ENCODE measurements at places on chromosomes 13 and 19.

DNA sequence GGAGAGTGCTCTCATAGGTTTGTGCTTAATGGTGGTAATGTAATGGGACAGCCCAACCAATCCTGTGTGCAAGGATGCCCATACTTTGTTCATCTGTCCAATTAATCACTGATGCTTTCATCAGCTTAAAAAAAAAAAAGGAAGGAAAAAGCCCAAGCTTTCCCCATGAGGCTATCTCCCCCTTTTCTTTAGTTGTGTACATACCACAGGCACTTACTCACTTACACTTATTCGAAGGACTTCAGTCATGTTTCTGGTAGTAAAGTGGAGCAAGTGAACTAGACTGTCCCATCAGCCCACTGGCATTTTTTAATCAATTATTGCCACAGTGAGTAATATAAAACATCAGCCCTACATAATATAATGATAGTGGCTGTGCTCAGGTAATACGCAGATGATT lies 183.5 kb upstream of the UFM1 start:
- DNase-seq, result no peak

- DNase-seq, result no peak
Observed at GRCh38 chr13:25625414-25625813, 253.6 kb downstream of the ATP8A2 start.

DNA sequence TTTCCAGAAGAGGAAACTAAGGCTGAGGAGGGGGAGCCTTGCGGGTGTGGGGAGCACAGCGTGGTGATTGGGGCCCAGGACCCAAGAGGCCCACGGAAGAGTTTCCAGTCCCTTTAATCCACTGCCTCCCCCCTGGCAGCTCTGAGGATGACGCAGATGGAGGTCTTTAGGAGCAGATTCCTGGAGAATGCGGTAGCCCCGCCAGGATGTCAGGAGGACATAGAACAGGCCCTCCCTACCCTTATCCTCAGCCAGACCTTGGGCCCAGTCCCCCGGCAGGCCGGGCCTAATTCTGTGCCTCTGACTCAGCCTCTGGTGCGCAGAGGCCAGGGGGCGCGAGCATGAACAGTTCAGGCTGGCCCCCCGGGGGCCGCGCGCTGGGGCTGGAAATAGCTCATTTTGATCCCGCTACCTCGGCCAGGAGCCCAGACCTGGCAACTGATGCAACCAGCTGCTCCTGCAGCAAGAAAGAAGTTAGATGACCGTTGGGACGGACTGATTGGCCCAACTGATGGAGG lies 461 bp upstream of the HSPB6 start:
- DNase-seq, result no peak

DNA sequence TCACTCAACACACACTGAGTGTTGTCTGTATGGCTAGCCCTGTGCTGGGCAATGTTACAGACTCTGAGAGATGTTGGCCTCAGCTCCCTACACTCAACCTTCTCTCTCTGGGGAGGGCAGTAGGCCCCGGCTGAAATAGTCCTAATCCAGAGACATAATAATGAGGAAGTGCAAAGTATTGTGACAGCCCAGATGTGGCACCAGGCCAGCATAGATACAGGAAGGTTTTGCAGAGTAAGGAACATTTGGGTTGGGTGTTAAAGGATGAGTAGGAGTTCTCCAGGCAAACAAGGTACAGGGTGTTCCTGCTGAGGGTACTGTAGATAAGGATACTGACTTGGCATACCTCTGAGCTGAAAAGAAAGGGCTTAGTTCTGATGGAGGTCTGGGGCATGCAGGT lies 2.4 kb downstream of the LIN7B start:
- DNase-seq, result no peak

DNA sequence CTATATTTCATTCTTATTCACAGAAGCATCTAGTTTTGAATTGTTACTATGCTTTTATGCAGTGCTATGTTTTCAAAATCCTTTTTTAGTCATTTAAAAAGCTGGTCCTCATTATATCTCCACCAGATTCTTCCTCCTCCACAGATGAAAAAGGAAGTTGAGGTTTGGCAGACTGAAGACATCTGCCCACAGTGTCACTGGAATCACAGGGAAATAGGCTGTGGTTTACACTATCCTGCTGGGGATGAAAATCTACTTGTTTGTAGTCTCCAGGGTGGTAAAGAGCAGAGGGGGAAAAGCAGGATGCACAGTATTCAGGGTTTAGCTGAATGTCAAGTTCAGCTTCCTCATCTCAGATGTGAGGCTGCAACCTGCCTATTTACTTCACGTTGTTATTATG lies 351.2 kb downstream of the DNAJC15 start:
- DNase-seq, result no peak

GRCh38 chr13:43140985-43141384 lies 117.6 kb downstream of the DNAJC15 start:
- no peak for DNase-seq

GRCh38 chr19:32873247-32873959 lies 3.8 kb upstream of the SLC7A9 start:
- no peak for DNase-seq

DNA sequence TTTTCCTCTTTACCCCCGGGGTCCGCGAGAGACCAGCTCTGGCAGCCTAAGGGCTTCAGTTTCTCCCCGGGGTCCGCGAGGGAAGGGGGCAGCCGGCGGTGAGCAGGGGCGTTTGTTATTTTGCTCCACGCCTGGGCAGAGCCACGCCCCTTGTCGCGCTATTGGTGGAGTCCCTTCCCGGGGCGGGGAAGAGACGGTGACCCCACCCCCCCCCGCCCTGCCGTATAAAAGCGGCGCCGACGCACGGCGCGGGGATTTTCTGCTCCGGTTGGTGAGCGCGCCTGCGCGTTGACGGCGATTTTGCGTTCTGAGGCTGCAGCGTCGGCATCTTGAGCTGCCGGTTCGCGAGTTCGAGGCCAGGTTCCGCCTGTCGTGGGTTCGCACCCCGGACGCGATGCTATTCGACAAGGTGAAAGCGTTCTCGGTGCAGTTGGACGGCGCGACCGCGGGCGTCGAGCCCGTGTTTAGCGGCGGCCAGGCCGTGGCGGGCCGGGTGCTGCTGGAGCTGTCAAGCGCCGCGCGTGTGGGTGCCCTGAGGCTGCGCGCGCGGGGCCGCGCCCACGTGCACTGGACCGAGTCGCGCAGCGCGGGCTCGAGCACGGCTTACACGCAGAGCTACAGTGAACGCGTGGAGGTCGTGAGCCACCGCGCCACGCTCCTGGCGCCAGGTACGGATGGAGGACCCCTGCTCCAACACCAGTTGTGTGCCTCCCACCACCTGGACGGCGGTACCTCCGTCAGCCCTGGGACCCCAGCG lies at the start of gene ARRDC2:
Gene ARRDC2, plus strand, starts transcription at position 254 of the 757 bp plus-strand sequence. Its CDS starts 141 bp downstream, at position 395.
- peak; percentile 69 for DNase-seq

DNA sequence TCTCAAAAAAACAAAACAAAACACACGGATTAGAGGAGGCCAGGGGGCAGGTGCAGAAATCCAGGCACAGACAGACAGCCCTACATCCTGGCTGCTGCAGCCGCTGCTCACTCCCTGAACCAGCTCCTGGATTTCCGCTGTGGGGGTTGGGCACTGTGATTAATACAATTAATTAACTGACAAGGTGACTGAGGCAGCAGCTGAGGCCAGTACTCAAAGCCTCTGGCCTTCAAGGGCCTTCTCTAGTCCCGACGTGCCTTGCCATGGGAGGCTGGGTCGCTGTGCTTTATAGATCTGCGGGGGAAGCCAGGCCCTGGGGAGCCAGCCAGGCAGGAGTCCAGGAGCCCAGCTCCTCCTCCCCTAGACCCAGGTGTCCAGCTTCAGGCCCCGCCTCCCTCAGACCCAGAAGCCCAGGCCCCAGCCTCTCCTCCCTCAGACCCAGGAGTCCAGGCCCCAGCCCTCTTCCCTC lies 4.6 kb downstream of the NECTIN2 start:
- DNase-seq, result no peak

DNA sequence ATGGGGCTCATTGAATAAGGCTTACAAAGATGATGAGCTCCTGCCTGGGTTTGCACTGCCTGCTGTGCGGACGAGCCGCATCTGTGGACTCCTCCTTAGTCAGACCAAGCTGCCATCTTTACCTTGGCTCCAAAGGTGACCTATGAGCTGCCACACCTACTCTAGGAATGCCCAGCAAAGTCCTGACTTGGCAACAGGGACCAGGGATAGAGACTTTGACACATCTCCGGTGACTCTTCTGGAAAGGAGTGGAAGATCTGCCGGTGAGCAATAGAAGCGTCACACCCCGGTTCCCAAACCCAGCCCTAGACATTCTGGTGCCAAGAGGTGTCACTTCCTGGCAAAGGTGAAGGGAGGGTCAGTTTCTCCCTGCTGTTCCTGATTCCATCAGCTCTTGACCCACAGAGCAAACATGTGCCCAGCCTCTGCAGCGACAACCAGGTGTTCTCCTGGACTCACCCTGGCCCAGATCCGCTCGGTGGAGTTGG lies 50.2 kb upstream of the GTF3A start:
- no peak for DNase-seq

DNA sequence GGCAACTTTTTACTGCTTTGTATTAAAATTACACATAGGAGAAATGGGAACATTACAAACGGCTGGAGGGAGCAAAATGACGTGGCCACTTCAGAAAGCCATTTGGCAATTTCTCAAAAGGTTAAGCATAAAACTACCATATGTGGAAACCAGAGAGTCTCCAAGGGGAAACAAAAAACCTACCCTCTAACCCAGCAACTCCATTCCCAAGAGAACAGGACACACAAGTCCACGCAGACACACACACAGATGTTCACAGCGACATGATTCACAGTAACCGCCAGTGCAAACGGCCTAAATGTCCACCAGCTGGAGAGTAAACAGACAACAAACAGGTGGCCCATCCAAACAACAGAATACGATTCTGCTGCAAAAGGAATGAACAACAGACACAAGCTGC lies 37.2 kb downstream of the STK24 start:
- DNase-seq, result no peak

DNA sequence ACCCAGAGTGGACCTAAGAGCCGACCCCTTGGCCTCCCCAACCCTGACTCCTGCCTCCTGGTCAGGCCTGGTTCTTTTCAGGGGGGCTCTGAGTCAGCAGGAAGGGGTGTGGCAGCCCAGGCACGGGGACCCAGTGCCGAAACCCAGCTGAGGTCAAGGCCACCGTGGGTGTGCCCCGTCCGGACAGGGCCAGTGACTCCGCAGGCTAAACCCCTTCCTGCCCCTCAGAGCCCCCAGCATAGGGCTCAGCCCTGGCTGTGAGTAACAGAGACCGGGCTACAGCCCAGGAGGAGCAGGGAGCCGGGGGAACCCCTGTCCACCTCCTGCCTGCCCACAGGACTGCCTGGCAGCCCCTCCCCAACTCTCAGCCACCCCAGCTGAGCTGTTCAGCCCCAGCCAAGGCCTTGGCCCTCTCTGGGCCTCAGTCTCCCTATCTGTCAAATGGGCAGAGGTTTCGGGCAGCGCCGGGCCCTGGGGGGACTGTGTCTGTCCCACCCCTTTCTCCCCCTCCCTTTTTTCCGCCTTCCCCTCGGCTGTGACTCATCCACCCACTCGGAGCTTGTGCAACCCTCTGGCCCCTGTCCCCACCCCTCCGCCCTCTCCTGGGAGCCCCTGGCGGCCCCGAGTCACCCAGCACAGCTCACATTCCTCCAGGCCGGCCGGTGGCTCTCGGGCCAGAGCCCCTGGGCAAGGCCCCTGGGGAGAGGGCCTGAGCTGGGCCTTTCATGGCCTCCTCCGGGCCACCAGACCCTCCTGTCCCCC lies 8.6 kb downstream of the ZBTB7A start:
- DNase-seq, result no peak

- no peak for DNase-seq
Observed at GRCh38 chr13:22594041-22594440, 586.7 kb upstream of the SGCG start.

DNA sequence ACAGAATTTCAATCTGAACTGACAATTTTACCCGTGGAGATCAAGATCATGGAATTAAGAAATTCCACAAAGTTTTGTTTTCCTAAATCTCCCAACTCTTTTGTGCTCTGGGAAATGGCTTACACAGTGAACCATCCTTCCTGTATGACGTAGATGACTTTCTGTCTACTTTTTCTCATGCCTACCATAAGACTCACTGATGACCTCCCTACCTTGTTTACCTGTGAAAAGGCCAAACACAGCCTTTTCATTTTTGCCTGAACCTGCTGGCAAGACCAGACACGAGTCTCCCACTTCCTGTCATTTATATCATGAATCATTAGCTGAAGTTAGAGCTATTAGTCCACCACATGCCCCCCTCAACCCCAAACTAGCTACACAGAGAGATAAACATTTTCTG lies 4.6 kb upstream of the KBTBD6 start:
- DNase-seq, result no peak

DNA sequence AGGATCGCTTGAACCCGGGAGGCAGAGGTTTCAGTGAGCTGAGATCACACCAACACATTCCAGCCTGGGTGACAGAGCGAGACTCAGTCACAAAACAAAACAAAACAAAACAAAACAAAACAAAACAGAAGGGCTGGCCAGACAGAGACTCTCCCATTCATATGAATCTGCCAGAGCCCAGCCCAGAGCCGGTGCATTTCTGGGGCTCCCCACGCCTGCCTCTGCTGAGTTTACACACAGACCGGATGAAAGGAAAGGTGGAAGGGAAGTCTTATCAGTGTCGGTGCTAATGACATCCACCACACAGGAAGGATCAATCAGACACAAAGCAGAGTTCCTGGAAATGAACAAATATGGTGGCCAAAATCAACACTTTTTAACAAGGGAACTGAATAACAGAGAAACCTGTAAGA lies 6.8 kb downstream of the TRAPPC6A start:
- DNase-seq, result no peak

- DNase-seq, result peak; percentile 58
Observed at GRCh38 chr19:47186446-47187334, 44.3 kb downstream of the BBC3 start.

GRCh38 chr19:54653181-54653809 lies 9.5 kb upstream of the LILRB4 start:
- no peak for DNase-seq

GRCh38 chr13:94123557-94123956 lies 355.9 kb downstream of the DCT start:
- no peak for DNase-seq

GRCh38 chr19:41175801-41176777 lies 16.9 kb upstream of the CYP2S1 start:
- DNase-seq, result no peak

DNA sequence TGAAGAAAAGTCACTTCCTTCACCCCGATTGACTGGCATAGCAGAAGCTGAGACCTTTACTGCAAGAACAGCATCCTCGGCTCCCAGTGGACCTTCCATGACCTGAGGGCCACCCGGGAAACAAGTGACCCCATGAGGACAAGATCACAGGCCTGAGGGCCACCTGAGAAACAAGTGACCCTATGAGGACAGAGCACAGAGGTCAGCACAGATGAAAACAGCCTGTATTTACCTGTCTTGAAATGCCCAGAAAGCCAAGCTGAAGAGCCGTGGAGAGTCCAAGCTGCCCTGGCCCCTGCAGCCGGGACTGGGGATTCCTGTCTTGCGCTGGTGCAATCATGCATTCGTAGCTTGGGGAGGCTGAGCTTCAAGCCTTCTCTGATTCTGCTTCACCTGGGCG lies 114.2 kb upstream of the SPACA7 start:
- DNase-seq, result no peak

All from activated CD4-positive, alpha-beta T cell treated with anti-CD3 and anti-CD28 coated beads, Interleukin-2, amount 50 U/mL, for 24 hours (primary cell).